Left ventricle myocardium superior (tissue), 1 donor: ENCODE measurements at places on chromosomes 4 and X. TPM values are rescaled to one million over a fixed set of nuclear protein-coding genes. Genes with fewer than 3 reads are reported as not detected.
A peak's percentile ranks its signal among the peaks of the same experiment; 100 is the strongest.

DNA sequence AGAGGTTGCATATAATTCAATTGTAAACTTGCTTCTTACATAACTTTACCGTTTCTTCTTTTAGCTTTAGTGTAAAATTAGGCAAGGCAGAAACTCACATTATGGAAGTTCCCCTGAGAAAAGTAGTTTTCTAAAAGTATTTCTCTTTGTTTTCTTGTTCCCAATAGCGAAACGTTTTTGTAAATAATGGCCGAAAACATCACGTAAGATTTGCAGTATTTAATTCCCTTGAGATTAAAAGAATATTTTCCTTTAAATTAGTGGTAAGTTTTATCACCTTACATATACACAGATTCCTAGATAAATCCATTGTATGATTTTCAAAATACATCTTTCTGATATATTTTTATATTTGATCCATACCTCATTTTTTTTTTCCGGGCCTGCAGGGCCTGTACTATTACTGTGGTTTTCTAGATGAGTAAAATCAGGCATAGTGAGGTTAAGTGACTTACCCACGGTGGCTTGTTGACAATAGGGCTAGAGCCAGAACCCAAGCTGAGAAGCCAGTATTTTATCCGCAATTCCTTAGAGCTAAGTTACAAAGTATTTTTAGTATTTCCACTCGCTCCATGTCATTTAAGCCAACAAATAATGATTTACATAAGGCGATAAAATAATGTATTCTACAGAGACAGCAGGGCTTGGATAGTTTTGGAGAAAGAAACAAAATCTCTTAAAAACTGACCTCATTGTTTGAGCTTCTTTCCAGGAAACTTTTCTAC lies 82.2 kb upstream of the VEGFC start:
- no peak for DNase-seq

Gene ZDHHC15
- 3.5 TPM for total RNA-seq

DNA sequence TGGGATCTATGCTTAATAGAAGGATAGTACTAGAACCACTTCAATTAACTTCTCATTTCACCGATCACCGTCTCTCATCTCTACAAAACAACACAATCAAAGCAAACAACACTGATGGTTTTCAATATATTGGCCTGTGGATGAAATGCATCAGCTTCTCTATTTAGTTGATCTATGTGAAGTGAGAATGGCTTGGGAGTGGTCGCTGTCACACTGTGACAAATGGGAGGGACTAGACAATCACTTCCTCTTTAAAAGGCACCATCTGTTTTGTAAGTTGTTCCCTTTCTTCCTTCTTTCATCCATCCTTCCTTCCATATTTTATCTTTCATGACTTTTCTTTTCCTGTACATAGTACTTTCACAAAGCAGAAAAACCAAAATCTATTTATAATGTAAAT lies 23.9 kb upstream of the NWD2 start:
- DNase-seq = no peak

Gene EPHA5
- 0.17 TPM for total RNA-seq

- DNase-seq = no peak
Observed at GRCh38 chr4:32003548-32003947, 1283.4 kb downstream of the PCDH7 start.

DNA sequence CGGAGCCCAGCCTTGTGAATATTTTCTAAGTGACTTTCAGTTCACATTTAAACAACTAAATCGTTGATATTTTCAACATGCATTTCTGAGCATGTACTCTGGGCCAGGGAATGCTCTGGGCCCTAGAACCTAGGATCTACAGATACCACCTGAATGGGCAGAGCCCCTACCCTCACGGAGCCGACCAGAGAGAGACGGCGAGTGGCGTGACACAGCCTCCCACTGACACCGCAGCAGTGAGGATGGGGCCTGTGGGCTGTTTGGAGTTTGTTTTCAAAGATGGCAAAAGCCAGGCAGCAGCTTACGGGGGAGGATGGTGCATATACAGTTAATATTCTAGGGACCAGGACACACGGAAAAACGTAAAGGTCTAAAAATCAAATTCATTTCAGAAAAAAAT lies 17.7 kb downstream of the NELFA start:
- DNase-seq = no peak

Gene ENPEP
- total RNA-seq = 2.7 TPM

DNA sequence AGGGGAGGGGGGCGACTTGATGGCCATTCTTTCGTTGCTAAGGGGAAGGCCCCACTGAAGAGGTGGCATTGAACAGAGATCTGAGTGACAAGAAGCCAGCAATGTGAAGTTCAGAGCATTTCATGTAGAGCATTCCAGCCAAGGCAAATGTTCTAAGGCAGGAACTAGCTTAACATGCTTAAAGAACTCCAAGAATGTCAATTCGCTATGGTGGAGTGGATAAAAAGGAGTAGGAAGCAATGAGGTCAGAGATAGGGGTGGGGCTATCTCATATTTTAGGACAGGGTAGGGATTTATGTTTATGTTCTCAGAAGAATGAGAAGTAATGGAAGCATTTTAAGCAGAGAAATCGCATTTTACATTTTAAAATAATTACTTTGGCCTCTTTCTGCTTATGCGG lies 130.9 kb downstream of the TTC29 start:
- DNase-seq = no peak

Gene ZNF711
- 0.62 TPM for total RNA-seq

Gene GABRQ
- total RNA-seq = not detected

Gene RASL11B
- total RNA-seq = 4.1 TPM

GRCh38 chr4:59044286-59044900 lies 1934.2 kb upstream of the IGFBP7 start:
- DNase-seq = no peak

GRCh38 chrX:85109235-85109634 lies 105.6 kb downstream of the APOOL start:
- DNase-seq = no peak

- peak; percentile 29 for DNase-seq
Observed at GRCh38 chr4:107444-108429, 16.6 kb upstream of the ZNF718 start.

Gene TNIP2
- 24.0 TPM for total RNA-seq

Gene MAGEE2
- not detected for total RNA-seq

Gene PUDP
- total RNA-seq = 21.9 TPM

DNA sequence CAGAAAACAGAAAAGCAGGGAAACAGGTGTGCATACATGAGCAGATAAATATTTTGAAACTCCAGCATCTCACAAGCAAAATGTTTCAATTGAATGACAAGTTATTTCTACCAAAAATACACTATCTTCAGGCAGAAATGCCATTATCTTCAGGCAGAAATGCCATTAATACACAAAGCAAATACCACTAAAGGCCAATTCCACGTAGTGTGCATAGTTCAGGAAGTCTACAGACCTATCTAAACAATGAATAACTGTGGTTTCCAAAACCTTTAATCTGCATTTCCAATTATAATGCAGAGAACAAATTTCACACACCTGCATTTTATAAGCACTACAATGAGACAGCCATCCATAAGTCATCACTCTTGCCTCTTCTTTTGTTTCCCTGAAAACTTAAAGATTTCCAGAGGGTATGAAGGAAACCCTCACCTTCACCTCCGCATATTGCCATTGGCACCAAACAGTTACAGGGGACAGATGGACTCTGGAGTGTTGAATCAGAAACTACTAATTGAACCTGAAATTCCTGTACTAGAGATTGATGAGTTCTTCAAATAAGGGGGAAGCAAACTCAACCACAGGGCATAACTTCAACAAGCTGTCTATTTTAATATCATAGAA lies 179.0 kb downstream of the PDGFC start:
- no peak for DNase-seq

Gene RNF175
- total RNA-seq = 0.20 TPM

Gene MAGEB17
- not detected for total RNA-seq

DNA sequence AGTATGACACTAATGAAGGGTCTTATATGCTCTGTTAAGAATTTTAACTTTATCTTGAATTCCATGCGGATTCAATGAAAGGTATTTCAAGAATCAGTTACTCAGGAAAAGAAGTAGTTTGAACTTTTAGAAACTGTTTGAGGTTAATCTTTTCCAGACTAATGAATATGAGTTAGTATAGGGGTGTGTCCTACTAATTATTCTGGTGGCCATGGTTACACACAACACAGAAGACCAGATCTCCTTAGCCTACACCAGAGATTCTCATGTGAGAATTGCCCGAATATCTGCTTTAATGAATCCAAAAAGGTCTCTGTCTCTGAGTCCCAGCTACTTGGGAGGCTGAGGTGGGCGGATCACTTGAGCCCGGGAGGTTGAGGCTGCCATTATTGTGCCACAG lies 100.4 kb downstream of the MMRN1 start:
- no peak for DNase-seq

- no peak for DNase-seq
Observed at GRCh38 chrX:127596882-127597281, 455.3 kb downstream of the ACTRT1 start.

GRCh38 chrX:47927212-47927611 lies 76.6 kb downstream of the ZNF182 start:
- no peak for DNase-seq

DNA sequence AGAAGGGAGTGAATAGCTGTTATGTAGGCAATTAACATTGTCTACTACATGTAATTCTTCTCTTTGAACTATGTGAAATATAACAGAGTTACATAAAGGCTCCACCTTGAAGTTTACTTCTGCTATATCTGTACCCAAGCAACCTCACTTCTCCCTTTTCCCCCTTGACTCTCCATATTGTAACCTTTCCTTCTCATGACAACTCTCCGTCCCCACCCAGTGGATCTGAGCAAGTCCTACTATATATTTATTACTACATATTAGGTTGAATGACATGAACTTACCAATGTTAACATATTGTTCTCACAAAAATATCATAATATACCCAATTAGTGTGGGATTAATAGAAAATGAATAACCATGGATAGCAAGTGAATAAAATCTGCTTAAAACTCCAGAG lies 93.2 kb upstream of the ATP8A1 start:
- no peak for DNase-seq

GRCh38 chrX:72478853-72479252 lies 93.8 kb downstream of the HDAC8 start:
- no peak for DNase-seq

DNA sequence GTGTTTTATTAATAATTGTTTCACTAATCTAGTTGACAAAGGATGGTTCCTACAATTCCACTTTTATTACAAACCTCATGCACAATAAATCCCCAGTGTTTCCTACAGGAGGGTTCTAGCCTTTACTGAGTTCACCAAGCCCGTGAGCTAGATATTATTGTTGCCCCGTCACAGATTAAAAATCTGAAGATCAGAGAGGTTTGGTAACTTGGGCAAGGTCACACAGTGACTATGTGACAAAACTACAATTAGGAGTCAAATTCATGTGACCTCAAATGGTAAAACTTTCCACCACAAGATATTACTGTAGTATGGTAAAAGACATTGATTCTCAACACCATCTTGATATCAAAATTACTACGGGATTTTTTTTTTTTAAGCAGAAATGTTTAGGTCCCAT lies 124.6 kb downstream of the BTC start:
- no peak for DNase-seq

DNA sequence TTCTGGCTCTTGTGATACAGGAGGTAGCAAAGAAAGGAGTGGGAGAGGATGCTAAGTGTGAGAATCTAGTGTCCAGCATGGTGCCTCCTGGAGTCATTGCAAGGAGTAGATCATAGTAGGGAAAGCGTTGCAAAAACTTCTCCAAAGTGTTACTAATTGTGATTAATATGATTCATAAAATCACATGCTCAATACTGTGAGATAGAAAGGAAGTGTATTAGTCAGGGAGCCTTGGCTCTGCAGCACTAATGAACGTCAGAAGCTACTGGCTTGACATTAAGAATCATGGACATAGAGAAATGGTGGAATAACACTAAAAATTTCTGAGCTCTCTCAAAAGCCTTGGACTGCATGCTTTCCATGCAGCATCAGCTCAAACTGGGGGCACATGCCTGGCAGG lies 299.1 kb downstream of the EVC2 start:
- no peak for DNase-seq

- no peak for DNase-seq
Observed at GRCh38 chrX:154605566-154605965, 13.5 kb downstream of the CTAG1B start.

Gene WNK3
- 0.92 TPM for total RNA-seq

- DNase-seq = no peak
Observed at GRCh38 chr4:104728380-104729122, 233.9 kb upstream of the CXXC4 start.

GRCh38 chr4:89371614-89372013 lies 64.0 kb upstream of the GPRIN3 start:
- DNase-seq = no peak

Gene MAGEA11
- not detected for total RNA-seq

Gene BTK
- 4.1 TPM for total RNA-seq

DNA sequence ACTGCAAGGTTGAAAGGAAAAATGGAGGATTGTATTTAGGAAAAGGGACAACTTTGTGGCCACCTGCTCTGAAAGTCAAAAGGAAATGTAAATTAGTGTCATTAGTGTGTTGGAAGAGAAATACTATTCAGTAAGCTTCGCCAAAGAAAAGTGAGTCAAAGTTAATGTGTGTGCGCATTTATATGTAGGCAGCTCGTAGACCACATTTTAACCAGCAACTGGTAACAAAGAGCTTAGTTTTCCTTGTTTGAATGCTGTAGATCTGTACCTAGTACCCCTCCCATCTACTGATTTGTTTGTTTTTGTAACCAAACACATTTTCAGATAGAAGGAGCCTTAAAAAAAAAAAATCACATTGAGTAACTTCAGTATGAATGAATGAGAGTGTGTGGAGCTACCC lies 69.3 kb downstream of the GPAT3 start:
- DNase-seq = no peak

DNA sequence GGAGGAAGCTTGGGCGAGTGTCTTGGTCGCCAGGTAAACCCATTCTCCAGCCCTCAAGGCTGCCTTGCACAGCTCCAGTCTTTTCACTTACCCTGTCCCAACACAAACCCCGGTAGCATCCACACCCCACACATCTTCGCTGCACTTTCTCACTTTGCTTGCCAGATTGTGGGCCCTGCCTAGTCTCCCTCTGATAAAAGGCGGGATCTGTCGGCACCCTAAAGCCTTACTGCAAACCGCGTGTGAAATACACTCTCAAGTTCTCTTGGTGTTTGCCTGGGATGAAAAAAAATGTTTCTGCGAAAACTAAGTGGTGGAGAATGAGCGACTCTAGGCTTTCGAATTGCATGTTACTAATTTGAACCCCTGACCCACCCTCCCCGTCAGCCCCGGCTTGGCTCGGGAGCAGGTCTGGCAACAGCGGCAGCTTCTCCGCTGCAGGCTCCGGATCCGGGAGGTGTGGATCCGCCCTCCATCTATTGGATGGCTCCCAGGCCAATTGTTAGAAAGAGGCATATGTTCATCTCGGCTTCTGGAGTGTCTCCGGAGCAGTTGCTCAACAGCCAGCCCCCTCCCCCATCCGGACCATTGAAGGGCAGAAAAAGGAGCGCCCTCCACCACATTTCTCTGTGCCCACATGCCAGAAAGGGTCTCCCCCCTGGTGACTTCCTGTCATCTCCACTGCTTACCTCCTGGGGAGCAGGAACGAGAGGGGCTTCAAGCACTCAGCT lies 3.0 kb upstream of the CITED1 start:
- DNase-seq = peak; percentile 63

Gene ATP6AP1
- total RNA-seq = 81.0 TPM

GRCh38 chr4:156638334-156638733 lies 333.3 kb downstream of the PDGFC start:
- no peak for DNase-seq

GRCh38 chrX:46715530-46715929 lies 43.4 kb downstream of the SLC9A7 start:
- no peak for DNase-seq

- DNase-seq = no peak
Observed at GRCh38 chr4:152590179-152591031, 54.5 kb upstream of the FBXW7 start.

GRCh38 chr4:77349364-77349763 lies 192.4 kb downstream of the CCNG2 start:
- no peak for DNase-seq

- DNase-seq = no peak
Observed at GRCh38 chrX:7775987-7776386, 67.0 kb upstream of the VCX start.
